Stimulated activated CD8-positive, alpha-beta memory T cell treated with anti-CD3 and anti-CD28 coated beads, Interleukin-4, amount 100 ng/mL, for 4 hours (primary cell): ENCODE measurements at places on chromosomes 4 and X.

DNA sequence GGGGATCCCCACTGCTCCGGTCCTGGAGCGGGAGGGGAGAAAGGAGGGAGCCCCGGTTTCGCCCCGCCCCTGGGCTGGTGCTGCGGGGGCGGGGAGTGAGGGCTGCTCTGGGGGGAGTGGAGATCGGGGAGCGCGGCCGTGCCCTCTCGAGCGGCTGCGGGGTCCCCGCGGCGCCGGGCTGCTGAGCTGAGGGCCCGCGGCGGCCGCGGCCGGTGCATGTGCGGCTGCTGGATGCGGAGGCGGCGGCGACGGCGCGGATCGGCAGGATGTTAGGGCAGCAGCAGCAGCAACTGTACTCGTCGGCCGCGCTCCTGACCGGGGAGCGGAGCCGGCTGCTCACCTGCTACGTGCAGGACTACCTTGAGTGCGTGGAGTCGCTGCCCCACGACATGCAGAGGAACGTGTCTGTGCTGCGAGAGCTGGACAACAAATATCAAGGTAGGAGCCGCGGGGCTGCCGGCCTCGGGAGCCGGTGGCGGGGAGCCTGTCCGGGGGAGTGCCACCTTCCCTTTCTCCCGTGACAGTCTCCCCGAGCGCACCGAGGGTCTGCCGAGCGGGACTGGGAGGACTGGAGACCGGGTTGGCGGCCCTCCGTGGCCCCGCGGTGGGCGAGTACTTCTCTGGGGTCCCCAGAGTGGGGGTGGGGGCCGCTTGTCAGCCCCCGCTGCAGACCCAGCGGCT is at the start of gene ING2:
TSS of gene ING2 (plus strand) at position 129 of the 681 bp plus-strand sequence. CDS start at position 267, 138 bp downstream.
- DNase-seq: no peak

- no peak for DNase-seq
Observed at GRCh38 chr4:16270454-16271328, 44.4 kb upstream of the TAPT1 start.

- DNase-seq: no peak
Observed at GRCh38 chrX:152847281-152847680, 16.4 kb downstream of the NSDHL start.

- DNase-seq: no peak
Observed at GRCh38 chrX:115255003-115255402, 21.1 kb upstream of the LRCH2 start.

- no peak for DNase-seq
Observed at GRCh38 chrX:138986866-138987265, 275.3 kb upstream of the FGF13 start.

GRCh38 chr4:185370268-185370949 is 25.3 kb downstream of the LRP2BP start:
- DNase-seq: no peak

DNA sequence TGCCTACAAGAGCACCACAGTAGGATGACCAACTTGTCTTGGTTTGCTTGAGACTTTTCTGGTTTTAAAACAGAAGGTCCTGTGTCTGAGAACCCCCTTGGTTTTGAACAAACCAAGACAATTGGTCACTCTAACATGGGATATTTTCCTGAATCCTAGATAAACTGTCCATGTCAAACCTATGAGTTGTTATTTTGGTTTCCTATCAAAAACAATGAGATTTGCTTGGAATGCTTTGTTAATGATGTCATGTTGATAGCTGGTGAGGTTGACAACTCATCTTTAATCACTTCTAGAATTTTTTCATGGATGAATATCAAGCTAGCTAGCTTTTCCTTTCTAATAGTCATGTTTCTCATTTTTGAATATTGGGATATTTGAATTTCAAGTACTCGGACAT is 518.3 kb upstream of the ARX start:
- DNase-seq: no peak

DNA sequence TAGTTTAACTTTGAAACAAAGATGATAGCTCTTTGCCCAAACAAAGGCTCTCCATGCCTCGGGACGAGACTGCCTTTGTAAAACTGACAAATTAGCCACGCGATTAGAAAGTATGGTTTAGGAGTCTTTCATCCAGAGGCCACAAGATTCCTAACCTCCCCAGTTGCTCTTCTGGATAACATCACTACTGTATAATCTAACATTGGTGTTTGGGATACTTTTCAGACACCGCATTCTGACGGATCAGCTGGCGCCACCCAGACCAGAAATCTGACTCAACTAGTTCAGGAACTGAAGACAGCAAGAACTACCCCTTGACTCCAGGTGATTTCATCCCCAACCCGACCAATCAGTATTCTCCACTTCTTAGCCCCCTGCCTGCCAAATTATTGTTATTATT is 98.1 kb upstream of the TEX13D start:
- no peak for DNase-seq

- no peak for DNase-seq
Observed at GRCh38 chrX:12973561-12974304, 1.2 kb upstream of the TMSB4X start.

DNA sequence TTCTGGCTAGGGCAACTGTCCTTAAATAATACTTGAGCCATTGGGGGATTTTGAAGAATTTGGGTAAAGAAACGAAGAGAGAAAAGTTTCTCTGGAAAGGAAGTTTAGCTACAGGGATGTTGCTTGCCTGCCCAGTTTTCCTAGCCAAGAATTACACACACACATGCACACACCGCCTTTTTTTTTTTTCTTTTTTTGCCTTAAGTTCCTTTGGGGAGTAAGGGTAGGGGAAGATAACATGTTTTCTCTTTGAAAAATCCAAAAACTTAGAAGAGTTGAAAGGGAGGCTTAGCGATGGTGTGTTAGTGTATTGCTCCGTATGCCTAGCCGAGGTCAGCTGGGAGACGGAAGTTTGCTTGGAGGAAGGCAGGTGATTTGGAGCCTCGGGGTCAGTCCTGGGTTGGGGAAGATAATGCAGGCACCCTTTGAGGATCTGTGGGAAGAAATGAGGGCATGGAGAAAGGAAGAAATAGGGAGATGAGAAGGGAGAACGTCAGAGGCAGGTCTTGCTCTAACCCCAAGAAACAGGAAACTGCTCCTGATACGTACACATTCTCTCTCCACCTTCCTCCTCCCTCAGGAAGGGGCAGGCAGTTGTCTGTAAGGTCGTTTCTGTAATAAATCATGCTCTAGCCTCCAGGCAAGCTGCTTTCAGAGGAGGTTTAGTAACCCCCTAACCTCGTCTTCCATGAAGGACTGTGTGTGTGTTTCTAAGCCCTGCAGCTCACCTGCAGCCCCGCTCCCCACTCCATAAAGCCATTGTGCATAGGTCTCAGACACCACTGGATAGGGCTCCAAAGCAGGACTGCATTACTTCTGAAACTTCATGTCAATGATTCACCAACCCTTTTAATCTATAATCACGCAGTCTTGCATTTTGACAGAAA is 10.5 kb downstream of the KLF3 start:
- no peak for DNase-seq

DNA sequence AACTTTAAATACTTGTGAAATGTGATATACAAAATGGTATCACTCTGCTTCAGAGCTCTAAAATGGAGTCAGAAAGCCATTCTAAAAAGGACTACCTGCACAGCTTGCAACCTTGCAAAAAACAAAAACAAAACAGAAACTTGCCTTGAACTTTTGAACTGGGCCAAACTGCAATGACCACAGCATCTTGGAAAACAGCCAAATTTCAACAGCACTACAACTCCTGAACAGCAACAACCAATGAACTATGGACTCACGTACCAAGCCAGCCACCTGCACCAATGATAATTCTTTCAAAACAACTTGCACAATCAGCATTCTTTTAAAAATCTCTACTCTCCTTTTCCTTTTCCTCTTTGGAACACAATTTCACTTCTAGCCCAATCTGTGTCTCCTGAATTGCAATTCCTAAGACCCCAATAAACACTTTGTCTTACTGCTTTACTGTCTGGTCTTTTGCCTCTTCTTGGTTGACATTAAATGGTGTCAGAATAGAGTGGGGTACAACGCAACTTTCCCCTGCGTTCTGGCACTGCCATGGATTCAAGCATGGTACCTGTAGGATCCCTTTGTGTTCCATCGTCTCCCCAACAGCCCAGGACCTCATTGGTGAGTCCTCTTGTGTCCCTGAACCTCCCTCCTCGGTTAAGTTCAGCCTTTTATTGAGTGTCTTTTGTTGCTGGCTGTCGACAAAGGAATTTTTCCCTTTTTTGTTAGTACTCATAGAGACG is 35.7 kb upstream of the FMR1 start:
- no peak for DNase-seq

DNA sequence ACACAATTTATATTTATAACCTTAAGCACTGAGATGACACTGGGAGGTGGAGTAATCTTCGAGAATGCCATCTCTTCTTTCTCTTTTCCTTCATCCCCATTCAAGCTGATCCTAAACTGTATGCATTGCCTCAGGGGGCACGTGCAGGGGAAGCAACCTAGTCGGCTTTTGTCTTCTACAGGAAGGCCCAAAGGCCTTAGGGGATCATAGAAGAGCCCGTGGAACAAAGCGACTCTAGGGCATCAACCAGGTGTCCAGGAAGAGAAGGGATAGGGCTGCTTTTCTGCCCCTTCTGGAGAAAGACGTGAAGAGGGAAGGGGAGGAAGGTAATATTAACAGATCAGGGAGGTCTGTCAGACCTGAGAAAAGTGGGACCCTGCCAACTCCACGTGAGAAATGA is 6.9 kb upstream of the TLR8 start:
- DNase-seq: no peak

- no peak for DNase-seq
Observed at GRCh38 chr4:84235126-84235944, 263.8 kb downstream of the NKX6-1 start.

DNA sequence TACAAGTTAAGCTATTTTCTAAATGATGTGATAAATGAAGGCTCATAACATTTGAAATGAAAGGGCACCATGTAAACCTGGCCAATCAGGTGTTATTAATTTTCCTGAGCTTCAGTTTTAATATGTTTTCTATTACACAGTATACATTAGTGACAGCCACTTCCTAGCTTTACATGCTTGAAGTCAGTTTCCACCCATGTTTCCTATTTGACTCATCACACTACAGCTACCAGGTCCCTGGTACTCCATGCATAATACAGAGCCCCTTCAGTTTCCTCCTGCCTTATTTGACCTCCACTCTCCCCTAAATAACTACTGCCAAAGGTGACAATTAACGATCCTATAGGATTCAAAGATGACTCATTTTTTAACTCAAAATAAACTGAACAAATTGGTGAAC is 18.3 kb downstream of the ZNF518B start:
- DNase-seq: no peak

GRCh38 chr4:121535351-121535750 is 154.5 kb upstream of the QRFPR start:
- DNase-seq: no peak

DNA sequence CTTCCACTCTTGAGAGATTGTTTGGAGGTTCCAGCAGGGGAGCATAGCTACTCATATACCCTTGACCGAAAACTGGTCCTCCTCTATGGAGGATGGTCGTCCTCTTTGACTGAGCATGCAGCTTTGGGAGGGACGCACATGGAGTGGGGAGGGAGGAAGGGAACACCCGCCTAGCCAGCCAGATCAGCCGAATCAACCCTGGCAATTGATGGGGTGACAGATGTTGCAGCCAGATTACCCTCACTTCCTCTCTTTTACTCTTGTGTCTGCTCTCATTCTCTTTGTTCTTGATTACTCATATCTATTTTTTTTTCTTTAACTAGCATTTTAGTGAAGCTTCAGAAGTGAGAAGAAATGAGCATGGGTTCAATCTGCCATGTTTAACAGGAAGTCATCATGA is 19.6 kb downstream of the MGST2 start:
- no peak for DNase-seq

- no peak for DNase-seq
Observed at GRCh38 chr4:130736436-130737185, 1640.7 kb downstream of the C4orf33 start.

DNA sequence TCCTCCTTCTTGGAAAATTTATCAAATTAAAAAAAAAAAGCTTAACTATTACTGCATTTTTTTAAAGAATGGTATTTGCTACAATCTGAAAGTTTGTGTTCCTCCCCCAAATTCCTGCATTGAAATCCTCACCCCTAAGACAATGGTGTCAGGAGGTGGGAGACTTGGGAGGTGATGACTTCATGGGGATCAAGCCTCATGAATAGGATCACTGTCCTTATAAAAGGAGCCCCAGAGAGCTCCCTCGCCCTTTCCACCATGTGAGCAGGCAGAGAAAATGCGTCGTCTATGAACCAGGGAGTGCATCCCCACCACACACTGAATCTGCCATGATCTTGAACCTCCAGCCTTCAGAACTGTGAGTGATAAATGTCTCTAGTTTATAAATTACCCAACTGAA is 38.0 kb downstream of the DHRSX start:
- no peak for DNase-seq

DNA sequence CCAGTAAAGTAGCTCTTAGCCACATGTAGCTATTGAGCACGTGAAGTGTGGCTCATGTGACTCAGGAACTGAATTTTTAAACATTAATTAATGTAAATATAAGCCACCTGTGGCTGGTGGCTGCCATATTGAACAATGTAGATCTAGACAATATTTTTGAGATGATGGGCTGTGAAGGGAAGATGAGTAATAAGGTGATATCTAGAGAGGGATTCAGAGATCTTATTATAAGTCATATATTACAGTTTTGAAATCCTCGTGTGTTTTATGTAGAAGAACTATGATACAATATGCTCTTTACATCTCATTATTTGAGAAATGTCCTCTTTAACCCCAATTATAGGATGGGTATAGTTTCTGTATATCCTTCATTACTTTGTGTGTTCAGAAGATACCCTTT is 5.6 kb downstream of the GAR1 start:
- no peak for DNase-seq
